ENCODE measurements at places on chromosomes 5 and 9.
A peak's percentile ranks its signal among the peaks of the same experiment; 100 is the strongest.

DNA sequence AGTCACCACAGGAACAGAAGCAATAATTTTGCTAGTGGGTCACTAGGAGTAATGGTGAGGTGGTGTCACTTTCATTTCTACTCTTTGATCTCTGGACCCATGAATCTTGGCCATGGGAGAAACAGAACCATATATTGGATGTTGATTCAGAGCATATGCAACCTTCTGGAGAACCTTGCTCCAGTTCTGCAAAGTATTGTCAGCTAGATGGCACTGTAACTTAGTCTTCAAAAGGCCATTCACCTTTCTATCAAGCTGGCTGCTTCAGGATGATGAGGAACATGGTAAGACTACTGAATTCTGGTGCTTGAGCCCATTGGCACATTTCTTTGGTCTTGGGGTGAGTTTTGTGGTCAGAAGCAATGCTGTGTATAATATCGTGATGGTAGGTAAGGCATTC, 129.1 kb upstream of the FBN2 start:
- DNase-seq: no peak

- DNase-seq: no peak
These were observed 3.3 kb downstream of the ZNF608 start for GRCh38 chr5:124742983-124743601.

GRCh38 chr9:79135681-79136415, 435.9 kb upstream of the TLE4 start:
- no peak for DNase-seq

GRCh38 chr9:36416890-36417289, 16.8 kb upstream of the RNF38 start:
- no peak for DNase-seq

DNA sequence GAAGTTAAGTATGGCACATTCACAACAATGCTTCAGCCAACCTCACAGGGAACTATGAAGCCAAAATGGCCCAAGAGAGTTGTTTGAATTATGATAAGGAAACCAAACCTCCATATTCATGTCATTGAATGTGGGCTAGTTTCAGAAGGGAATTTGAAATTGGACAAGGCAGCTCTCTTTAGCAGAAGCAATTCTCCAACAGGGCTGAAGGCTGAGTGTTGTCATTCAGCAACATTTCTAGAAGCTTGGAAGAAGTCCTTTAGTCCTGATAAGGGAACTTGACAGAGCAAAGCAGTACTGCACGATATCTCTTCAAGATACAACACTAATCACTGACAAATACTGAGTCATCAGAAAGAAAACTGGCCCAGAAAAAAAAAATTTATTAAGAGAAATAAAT, 115.4 kb downstream of the SLC25A46 start:
- no peak for DNase-seq

GRCh38 chr9:93679536-93680442, 103.4 kb downstream of the PHF2 start:
- peak; percentile 3 for DNase-seq
